ENCODE measurements at places on chromosomes 12 and 14.
A peak's percentile ranks its signal among the peaks of the same experiment; 100 is the strongest.

DNA sequence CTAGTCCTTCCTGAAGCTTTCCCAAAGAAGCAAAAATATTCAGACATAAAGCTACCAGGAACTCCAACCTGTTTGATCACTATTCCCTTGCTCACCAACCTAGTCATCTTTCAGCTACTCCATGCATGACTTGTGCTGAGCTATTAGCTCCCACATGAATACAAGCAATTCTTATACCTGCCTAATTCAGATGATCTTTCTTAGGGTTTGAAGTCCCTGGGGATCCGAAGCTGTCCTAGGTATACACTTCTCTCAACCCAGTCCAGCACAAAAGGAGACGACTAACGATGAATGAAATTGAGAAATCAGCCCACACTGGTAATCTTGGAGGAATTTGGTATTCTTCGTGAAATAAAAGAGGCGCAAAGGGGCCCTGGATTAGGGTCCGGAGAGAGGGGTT, 631 bp upstream of the PTGR2 start:
- DNase-seq = peak; percentile 76

DNA sequence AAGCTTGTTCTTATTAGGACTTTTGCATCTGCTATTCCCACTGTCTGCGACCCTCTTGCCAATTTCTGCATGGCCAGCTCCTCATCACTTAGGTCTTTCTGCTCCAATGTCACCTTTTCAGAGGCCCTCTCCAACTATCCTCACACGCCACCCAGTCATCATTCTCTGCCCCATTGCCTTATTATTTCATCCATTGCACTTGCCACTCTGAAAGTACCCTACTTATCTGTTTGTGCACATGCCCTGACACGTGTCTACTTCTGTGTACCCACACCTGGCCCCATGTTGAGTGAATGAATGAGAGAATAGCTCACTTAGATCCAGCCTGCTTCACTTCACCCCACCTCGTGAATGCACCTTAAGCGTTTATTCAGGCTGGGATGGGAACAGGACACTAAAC, 218.7 kb upstream of the TBX3 start:
- DNase-seq = no peak

DNA sequence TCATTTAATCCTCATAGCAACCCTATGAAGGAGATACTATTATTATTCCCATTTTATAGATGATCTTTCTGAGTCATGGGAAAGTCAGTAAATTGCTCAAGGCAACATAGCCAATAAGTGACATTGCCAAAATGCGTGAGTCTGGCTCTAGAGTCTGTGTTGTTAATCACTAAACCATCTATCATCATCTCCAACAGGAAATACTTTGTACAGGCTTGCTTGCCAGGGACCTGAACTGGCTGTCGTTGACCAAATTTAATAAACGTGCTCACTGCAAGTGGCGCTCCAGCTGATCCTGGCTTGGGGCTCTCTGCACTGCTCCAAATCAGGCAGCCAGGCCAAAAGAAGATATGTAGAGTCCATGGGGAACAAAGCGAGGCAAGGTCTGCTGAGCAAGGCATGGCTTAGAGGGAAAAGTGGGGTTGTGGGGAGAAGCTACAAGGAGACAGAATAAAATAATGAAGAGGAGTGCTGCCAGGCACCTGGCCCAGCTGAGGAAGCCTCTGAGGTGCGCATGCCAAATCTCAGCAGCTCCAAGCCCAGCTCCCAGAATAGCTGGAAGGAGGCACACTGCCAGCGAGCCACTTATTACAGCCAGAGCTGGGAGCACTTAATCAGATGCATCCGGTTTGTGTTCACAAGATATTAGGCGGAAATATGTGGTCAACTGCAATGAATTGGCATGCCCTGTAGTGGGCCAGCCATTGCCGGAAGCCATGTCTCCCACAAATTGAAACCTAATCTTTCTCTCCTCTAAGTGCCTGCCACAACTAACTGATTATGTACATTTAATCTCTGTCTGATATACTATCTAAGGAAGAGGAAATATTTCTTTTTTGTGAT, 43.3 kb upstream of the PTPRO start:
- no peak for DNase-seq

- no peak for DNase-seq
Observed at GRCh38 chr12:2857021-2857431, at the start of gene TEX52. TEX52 (minus strand) TSS chr12:2857039; CDS start chr12:2857026, 13 bp downstream.

DNA sequence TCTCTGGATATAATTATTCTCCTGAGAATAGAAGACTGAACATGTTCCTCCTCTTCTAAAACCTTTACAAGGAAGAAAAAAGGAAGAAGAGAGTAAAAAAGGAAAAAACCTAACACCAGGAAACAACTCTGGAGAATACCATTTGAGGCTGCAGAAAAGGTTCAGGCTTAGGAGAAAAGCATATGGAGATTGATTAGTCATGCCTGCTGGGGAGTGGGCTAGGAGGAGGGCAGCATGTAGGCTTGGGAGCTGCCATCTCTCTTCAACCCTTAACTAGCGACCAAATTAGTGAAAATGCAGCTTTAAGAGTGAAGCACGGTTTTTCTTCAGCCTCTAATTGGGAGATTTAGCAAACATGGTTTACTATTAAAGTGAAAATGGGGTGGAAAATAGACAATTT, 273.0 kb upstream of the CRY1 start:
- no peak for DNase-seq

- DNase-seq = no peak
Observed at GRCh38 chr12:23707270-23707669, 242.2 kb downstream of the SOX5 start.

DNA sequence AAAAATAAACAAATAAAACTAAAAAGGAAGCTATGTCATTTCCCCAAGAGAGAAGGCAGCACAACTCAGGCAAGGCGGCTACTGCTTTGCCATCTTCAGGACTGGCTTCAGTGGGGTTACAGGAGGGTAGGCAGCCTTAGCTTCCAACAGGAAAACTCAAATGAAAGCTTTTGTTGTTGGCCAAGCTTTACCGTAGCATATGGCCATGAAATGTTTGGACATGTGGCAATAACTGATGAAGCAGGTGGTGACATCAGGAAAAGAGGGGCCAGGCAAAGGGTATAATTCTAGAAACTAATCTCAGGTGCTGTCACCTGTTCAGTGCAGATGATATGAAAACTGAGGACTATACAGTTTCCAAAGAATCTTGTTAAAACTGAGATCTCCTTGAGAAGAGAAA, 22.8 kb upstream of the NPFF start:
- no peak for DNase-seq

- no peak for DNase-seq
Observed at GRCh38 chr14:88140874-88141273, 135.9 kb downstream of the GPR65 start.

GRCh38 chr12:59650588-59651228, 54.9 kb downstream of the SLC16A7 start:
- DNase-seq = no peak

GRCh38 chr12:2475984-2476383, 318.8 kb upstream of the FKBP4 start:
- DNase-seq = no peak

GRCh38 chr12:52392465-52393007, 7.1 kb upstream of the KRT84 start:
- no peak for DNase-seq

GRCh38 chr12:21330682-21331253, 3.9 kb downstream of the SLCO1A2 start:
- no peak for DNase-seq

Data from kidney epithelial cell (primary cell).